Caco-2 (cell line): ENCODE measurements at places on chromosomes 3 and 15. TPM values are rescaled to one million over a fixed set of nuclear protein-coding genes. Genes with fewer than 3 reads are reported as not detected.

The ESYT3 gene
- 5.7 and 7.6 TPM in 2 replicates for total RNA-seq

The ZNF660 gene
- not detected in 2 replicates for total RNA-seq

DNA sequence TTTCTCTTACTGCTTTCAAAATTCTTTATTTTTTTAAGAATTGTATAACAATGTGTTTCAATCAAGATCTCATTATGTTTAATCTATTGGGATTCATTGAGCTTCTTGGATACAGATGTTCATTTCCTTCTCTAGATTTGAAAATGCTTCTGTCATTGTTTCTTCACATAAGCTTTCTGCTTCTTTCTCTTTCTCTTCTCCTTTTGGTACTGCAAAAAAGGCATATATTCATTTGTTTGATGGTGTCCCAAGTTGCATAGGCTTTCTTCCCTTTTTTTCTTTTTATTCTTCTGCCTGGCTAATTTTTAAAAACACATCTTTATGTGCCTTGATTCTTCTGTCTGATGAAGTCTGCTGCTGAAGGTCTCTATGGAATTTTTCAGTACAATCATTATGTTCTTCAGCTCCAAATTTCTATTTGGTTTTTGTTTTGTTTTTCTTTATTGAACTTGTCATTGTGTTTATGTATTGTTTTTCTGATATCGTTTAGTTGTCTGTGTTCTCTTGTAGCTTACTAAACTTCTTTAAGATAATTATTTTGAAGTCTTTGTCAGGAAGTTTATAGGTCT lies 88.9 kb downstream of the DTWD1 start:
- no peak overlapping the region for H3K27ac ChIP-seq
- no peaks in the 10 kb centered on the region for H3K27me3 ChIP-seq

GRCh38 chr3:48492461-48493202 lies 11.3 kb downstream of the SHISA5 start:
- DNase-seq: no peak
- no peaks in the 10 kb centered on the region for H3K36me3 ChIP-seq
- peaks cover 7% of the 10 kb centered on the region; the same call in 1 of the 2 replicates for H3K4me1 ChIP-seq

The ZNF774 gene
- 9.4 and 11.9 TPM in 2 replicates for total RNA-seq

GRCh38 chr3:115990669-115991068 lies 367.4 kb downstream of the GAP43 start:
- H3K36me3 ChIP-seq: no peaks in the 10 kb centered on the region
- no peaks in the 10 kb centered on the region for H3K4me1 ChIP-seq
- H3K27me3 ChIP-seq: no peaks in the 10 kb centered on the region
- no peak overlapping the region for H3K27ac ChIP-seq

DNA sequence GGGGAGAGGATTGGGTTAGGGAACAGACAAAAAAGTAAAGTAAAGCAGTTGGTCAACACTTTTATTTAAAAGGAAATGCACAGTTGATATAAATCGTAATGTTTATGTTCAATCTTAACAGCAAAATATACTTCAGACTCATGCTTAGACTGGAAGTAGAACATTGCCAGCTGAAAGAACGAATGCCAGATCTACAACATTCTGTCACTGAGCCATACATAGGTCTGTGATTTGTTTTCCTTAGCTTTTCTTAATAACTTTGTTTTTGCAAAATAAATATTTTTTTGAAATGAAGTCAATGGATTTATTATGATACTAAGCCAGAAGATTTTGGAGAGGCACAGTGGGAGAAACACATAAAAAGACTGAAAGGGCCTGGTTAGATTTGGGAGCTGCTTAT lies 62.0 kb downstream of the LEKR1 start:
- no peak overlapping the region for H3K4me3 ChIP-seq
- no peaks in the 10 kb centered on the region for H3K36me3 ChIP-seq
- H3K27ac ChIP-seq: no peak overlapping the region
- no peaks in the 10 kb centered on the region for H3K4me1 ChIP-seq

The PHC3 gene
- total RNA-seq: 29.8 and 37.7 TPM in 2 replicates

GRCh38 chr3:11626084-11626463 lies 17.6 kb downstream of the VGLL4 start:
- H3K4me1 ChIP-seq: peaks cover 17% of the 10 kb centered on the region
- H3K27ac ChIP-seq: no peak overlapping the region
- H3K27me3 ChIP-seq: no peaks in the 10 kb centered on the region
- H3K36me3 ChIP-seq: no peaks in the 10 kb centered on the region

DNA sequence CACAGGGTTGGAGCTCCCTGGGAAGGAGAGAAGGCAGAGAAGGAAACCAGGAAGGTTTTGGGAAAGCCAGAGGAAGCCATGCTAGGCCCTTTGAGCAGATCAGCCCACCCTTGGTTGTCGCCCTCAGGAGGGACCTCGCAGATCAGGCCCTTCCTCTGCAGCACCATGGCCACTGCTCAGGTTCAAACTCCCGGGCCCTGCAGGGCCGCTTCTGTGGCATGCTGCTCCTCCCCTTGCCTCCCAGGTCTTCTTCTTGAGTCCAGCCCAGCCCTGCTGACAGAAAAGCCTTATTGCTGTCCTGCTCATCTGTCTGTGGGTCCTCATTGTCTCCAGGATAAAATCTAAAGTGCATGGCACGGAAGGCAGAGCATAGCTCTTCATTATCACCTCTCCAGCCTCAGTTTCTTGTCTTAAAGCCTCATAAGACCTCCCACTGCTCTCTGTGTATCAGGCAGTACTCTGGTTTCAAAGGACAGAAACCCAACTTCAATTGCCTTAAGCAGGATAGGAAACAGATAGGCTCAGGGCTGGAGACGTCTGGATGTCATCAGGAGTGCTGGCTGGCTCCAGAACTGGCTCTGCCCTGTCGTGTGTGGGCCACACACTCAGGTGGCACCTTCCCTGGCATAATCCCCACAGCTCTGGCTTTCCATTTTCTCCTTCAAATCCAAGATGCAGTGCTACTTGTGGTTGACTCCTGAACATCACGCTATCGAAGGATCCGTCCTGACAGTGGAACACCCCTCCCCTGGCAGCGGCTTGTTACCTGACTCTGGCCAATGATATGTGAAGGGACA lies 118.5 kb downstream of the EEFSEC start:
- H3K36me3 ChIP-seq: no peaks in the 10 kb centered on the region; the same call in none of the 2 replicates
- peak; percentile 11 for DNase-seq
- H3K27ac ChIP-seq: no peak overlapping the region
- no peak overlapping the region for H3K4me3 ChIP-seq
- H3K27me3 ChIP-seq: no peaks in the 10 kb centered on the region
- H3K4me1 ChIP-seq: peaks cover 50% of the 10 kb centered on the region

- peak; percentile 66 for DNase-seq
- H3K27me3 ChIP-seq: no peaks in the 10 kb centered on the region
- H3K36me3 ChIP-seq: no peaks in the 10 kb centered on the region
- peaks cover 12% of the 10 kb centered on the region for H3K4me1 ChIP-seq
- H3K27ac ChIP-seq: peak overlapping the region; percentile 98
Measured at GRCh38 chr3:143970773-143971358, 757 bp upstream of the DIPK2A start.

The SCN11A gene
- 0.12 TPM in 1 of 2 replicates, not detected in the other for total RNA-seq

GRCh38 chr15:91216000-91216399 lies 115.9 kb downstream of the SV2B start:
- no peak for DNase-seq
- H3K4me1 ChIP-seq: no peaks in the 10 kb centered on the region
- H3K27me3 ChIP-seq: no peaks in the 10 kb centered on the region
- H3K36me3 ChIP-seq: no peaks in the 10 kb centered on the region
- no peak overlapping the region for H3K27ac ChIP-seq
- H3K4me3 ChIP-seq: no peak overlapping the region

DNA sequence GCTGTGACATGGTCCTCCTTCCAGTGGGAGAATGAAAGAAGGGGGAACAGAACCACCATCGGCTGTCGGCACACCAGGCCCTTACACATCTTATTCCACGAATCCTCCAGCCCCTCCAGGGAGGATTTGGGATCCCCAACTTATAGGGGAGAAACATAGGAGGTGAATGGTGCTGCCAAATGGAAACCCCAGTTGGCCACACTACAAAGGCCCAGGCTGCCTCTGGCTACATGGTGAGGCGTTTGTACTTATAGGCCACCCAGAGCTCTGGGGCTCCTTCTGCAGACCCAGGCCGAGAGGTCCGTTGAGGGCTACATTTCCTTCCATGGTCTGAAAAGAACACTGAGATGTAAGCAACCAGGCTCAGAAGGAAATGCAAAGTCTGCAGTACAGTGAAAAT lies 12.0 kb downstream of the AMOTL2 start:
- peaks cover 30% of the 10 kb centered on the region for H3K36me3 ChIP-seq
- DNase-seq: no peak
- H3K4me3 ChIP-seq: no peak overlapping the region
- H3K27ac ChIP-seq: peak overlapping the region; percentile 82
- no peaks in the 10 kb centered on the region for H3K27me3 ChIP-seq

DNA sequence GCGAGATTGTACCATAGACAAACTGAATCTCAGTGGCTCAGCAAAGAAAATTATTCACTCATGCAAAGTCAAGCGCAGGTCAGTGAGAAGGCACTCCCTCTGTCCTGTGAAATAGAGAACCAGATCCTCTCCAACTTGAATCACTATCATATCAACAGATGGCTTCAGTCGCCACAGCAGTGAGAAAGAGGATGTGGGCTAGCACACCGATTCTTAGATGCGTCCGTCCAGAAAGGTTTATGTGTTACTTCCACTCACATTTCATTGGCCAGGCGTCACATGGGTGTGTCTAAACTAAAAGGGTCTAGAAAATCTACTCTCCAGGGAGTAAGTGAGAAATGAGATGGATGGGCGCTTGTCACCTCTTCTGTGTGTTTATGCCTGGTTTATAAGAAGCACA lies 141.6 kb upstream of the KBTBD8 start:
- H3K4me1 ChIP-seq: no peaks in the 10 kb centered on the region
- no peak for DNase-seq
- no peak overlapping the region for H3K4me3 ChIP-seq
- H3K36me3 ChIP-seq: no peaks in the 10 kb centered on the region
- H3K27me3 ChIP-seq: no peaks in the 10 kb centered on the region; the same call in 1 of the 2 replicates

The CPB1 gene
- total RNA-seq: not detected in 2 replicates

The TM4SF18 gene
- total RNA-seq: not detected in 2 replicates

DNA sequence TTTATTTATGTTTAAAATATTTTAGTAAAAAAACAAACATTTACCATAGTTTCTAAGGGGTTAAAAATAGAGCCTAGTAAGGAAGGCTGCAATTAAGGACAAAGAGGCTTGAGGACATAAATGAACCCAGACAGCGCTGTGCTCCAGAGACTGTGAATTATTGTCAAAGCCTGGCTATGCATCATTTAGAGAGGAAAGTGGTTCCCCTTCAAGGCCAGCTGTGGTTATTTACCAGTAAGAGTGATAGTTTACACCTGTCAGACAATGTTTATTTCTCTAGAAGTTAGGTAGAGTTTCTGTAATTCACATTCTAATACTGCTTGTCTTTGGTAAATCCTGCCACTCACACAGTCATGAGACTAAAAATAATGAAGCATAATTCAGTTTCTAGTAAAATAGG lies 32.4 kb upstream of the PIK3R4 start:
- no peak overlapping the region for H3K27ac ChIP-seq
- H3K36me3 ChIP-seq: no peaks in the 10 kb centered on the region
- no peaks in the 10 kb centered on the region for H3K27me3 ChIP-seq
- no peak for DNase-seq

GRCh38 chr3:165521131-165521871 lies 315.9 kb downstream of the BCHE start:
- H3K27me3 ChIP-seq: no peaks in the 10 kb centered on the region
- no peak for DNase-seq
- no peaks in the 10 kb centered on the region for H3K4me1 ChIP-seq
- H3K36me3 ChIP-seq: no peaks in the 10 kb centered on the region
- no peak overlapping the region for H3K27ac ChIP-seq
- H3K4me3 ChIP-seq: no peak overlapping the region

The INSYN1 gene
- 0.41 TPM in 1 of 2 replicates, not detected in the other for total RNA-seq

The ZMAT3 gene
- 7.6 and 8.8 TPM in 2 replicates for total RNA-seq

- no peaks in the 10 kb centered on the region for H3K4me1 ChIP-seq
- no peaks in the 10 kb centered on the region for H3K36me3 ChIP-seq
- no peak overlapping the region for H3K4me3 ChIP-seq
- no peak overlapping the region for H3K27ac ChIP-seq
- H3K27me3 ChIP-seq: no peaks in the 10 kb centered on the region
- no peak for DNase-seq
Measured at GRCh38 chr15:25797936-25798901, 64.9 kb downstream of the ATP10A start.

The AGBL1 gene
- not detected in 2 replicates for total RNA-seq

DNA sequence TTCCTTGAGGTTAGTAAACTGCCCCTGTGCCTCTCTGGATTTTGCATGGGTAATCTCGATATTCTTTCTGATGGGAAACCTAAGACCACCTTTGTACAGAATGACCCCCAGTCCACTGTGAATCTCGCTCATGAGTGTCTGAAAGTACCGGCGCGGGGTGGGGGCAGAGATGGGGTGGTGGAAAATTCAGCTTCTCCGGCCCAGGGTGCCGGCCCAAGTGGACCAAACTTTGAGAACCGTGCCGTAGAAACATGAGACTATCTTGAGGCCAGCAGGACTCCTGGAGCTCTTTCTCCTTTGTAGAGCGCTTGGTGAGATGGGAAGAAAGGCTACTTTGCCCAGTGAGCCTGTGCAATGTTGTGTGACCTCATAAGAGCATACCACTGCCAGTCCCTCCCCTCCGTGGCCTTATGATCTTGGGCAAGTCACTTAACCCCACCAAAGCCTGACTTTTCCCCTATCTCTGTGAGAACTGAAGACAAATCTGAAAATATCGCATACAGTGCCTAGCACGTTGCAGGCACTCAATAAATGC lies 40.4 kb upstream of the VEPH1 start:
- DNase-seq: no peak
- no peaks in the 10 kb centered on the region for H3K27me3 ChIP-seq
- H3K36me3 ChIP-seq: no peaks in the 10 kb centered on the region

The MYRIP gene
- total RNA-seq: 0.59 and 0.77 TPM in 2 replicates

DNA sequence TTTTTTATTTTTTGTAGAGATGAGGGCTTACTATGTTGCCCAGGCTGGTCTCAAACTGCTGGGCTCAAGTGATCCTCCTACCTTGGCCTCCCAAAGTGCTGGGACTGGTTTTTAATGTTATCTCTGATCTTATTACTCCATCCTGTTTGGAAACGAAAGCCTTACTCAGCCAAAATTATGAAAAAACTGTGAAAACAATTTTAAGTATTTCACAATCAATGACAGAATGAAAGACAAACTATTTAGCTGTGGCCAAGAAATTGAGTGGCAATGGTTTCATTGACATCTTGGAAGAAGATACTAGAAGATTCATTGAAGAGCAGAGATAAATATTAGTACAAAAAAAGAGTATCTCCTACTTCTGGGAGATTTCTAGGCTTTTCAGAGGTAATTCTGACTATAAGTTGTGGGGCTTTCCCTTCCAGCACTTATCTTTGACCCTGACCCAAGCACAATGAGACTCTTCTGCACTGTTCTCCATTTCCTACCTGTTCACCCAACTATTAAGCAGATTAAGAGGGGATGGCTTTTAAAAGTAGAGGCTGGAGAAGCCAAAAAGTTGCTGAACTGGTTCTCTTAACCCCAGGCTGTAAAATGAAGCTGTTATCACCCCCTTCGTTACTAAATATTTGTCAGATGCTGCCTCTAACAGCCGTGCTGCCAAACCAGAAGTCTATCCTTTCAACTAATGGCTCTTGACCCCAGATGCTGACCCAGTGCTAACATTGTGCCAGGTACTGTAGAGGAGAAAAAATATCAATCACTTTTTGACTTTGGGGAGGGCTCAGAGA lies 14.2 kb upstream of the SLC25A36 start:
- no peaks in the 10 kb centered on the region for H3K36me3 ChIP-seq
- no peaks in the 10 kb centered on the region for H3K27me3 ChIP-seq
- peak; percentile 34 for DNase-seq
- H3K4me1 ChIP-seq: peaks cover 9% of the 10 kb centered on the region; the same call in 1 of the 2 replicates
